ENCODE measurements at places on chromosomes 6 and 20. TPM values are rescaled to one million over a fixed set of nuclear protein-coding genes. Genes with fewer than 3 reads are reported as not detected.
A peak's percentile ranks its signal among the peaks of the same experiment; 100 is the strongest.

The PPARD gene
- 25.0 TPM for polyA plus RNA-seq

The GSTA3 gene
- polyA plus RNA-seq, result 1.3 TPM

The PLG gene
- polyA plus RNA-seq, result 5.3 TPM

The MUCL3 gene
- polyA plus RNA-seq, result 0.17 TPM

DNA sequence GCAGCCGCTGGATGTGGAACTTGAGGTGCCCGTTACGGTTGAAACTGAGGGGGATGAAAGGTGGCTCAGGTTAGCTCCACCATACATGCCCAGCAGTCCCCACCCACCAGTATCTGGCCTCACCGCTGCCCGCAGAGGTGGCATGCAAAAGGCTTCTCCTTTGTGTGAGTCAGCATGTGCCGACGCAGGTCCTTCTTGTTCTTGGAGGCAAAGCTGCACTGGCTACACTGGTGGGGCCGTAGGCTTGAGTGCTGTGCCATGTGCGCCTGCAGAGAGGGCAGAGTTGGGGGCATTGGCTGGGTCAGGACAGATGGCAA, 15.8 kb downstream of the PCIF1 start:
- DNase-seq, result no peak

DNA sequence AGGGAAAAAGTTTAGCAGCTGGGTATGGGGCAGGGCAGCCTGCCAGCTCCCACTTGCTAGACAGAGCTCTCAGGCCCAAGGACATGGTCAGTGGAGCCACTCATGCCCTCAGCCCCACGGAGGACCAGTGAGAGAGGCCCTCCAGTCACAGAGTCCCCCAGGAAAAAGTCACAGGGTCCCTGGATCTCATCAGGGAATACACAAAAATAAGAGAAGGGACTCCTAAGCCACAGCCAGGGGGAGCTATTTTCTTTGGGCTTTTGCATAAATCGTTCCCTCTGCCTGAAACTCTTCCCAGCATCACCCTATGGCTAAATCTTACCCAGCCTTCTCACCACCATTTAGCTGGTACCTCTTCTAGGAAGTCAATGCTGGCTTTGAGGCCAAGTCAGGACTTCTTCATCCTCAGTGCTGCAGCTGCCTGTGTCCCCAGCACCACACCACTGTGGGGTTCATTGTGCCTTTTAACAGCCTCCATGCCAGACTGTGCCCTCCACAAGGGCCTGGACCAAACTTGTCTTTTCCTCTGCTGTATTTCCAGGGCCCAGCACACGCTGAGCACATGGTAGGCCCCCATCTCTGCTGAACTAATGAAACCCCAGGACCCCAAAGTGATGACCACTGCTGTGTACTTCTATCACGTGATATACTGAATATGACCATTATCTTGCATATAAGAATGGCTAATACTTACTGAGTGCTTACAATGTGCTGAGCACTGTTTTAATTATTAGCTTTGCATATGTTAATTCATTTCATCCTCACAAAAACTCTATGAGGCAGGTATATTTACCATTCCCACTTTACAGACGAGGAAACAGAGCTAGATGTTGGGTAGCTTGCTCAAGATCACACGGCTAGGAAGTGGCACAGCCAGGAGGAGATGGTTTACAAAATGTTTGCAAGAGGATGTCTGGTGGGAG, 2.0 kb downstream of the ZNF335 start:
- DNase-seq, result no peak

GRCh38 chr20:58024241-58024721, 204.2 kb downstream of the ANKRD60 start:
- no peak for DNase-seq

GRCh38 chr6:27684264-27685211, 211.6 kb upstream of the ZNF184 start:
- no peak for DNase-seq

- no peak for DNase-seq
Observed at GRCh38 chr20:45818239-45818638, 5.8 kb downstream of the UBE2C start.

GRCh38 chr6:106974336-106974998, at the start of gene CD24:
CD24 (minus strand) TSS chr6:106974729; CDS start chr6:106974646, 83 bp downstream.
- DNase-seq, result peak; percentile 25

DNA sequence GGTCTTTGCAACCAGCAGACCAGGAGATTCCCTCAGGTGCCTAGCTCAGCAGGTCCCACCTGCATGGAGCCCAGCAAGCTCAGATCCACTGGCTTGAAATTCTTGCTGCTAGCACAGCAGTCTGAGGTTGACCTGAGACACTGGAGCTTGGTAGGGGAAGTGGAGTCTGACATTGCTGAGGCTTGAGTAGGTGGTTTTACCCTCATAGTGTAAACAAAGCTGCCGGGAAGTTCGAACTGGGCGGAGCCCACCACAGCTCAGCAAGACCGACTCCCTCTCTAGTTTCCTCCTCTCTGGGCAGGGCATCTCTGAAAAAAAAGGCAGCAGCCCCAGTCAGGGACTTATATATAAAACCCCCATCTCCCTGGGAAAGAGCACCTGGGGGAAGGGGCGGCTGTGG, 34.3 kb downstream of the PRSS35 start:
- DNase-seq, result no peak

DNA sequence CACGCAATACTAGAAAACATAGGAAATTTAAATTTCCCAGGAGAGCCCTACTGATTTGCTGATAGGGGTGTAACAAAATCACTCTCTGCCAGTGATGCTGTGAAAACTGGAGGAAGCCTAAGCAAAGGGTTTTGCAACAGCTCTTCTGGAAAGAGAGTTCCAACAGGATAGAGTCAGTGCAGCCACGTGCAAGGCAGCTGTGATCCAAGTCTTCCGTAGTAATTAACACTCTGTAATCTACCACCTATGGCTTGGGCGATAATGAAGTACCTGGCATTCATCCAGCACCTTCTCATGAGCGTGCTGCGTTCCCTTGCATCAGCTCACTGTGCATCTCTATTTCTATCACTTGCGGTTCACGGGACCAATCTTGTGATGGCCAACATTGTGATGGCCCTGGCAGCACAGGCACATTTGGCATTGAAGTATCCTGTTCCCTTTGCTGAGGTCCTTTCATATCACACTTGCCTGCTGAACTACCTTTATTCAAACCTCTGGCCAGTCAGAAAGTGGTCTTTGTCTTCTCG, 48.2 kb downstream of the IRF4 start:
- DNase-seq, result no peak

GRCh38 chr20:58039274-58040092, 189.0 kb downstream of the ANKRD60 start:
- no peak for DNase-seq

- DNase-seq, result no peak
Observed at GRCh38 chr6:71737953-71738352, 148.4 kb upstream of the RIMS1 start.

DNA sequence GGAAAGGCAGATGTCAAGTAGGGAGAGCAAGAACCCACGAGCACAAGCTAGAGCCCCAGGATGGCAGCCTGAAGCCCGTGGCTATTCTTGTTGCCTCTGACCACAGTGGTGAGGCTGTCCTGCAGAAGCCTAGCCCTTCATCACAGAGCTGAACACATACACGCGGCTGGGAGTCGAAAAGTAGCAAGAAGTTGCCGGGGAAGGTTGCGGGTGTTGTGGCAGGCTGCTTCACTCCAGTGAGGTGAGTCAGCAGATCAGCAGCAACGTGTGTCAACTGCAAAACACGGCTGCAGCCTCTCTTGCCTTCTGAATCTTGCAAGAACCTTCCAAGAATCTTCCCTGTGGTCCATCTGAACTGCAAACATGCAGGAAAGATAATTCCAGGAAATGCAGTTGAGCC, 10.6 kb upstream of the STX16 start:
- no peak for DNase-seq
